ENCODE measurements at places on chromosomes 6 and 20.

DNA sequence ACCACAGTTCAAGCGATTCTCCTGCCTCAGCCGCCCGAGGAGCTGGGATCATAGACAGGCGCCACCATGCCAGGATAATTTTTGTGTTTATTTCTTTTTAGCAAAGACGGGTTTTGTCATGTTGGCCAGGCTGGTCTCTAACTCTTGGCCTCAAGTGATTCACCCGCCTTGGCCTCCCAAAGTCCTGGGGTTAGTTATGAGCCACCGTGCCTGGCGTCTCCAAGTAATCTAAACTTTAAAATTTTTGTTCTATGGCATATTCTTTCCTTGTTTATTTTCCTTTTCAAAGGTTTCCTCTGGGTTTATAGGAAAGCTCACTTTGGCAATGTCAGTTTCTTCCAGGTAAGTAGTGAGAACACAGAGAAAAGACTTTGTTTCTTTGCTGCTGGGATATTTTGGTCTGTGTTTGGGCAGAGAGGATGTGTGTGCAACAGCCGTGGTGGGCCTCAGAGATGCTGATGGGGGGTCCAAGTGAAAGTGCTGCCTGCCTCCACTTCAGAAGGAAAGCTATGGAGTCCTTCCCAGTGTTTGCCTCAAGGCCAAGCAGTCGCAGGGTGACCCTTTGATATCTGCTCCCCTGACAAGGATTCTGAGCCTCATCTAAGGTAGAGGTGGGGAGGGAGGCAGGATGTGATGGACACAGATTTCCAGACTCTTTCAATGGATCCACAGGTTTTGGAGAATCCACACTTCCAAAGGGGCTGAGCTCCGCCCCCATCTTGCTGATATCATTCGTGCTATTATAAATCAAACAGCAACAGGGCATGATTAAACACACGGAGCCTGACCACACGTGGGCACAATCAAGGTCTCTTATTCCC lies 2.3 kb downstream of the LRP11 start:
- no peak for DNase-seq

- DNase-seq: peak; percentile 53
Measured at GRCh38 chr6:138109042-138109997, 2.1 kb upstream of the PERP start.

- DNase-seq: no peak
Measured at GRCh38 chr6:42179261-42179944, 6.2 kb downstream of the GUCA1A start.

GRCh38 chr6:4320860-4321259 lies 185.5 kb upstream of the ECI2 start:
- peak; percentile 79 for DNase-seq

- peak; percentile 34 for DNase-seq
Measured at GRCh38 chr6:114342826-114343781, at the start of gene HS3ST5. Gene HS3ST5 (minus strand): TSS chr6:114343023. CDS start chr6:114062845, 280,178 bp downstream.

- DNase-seq: no peak
Measured at GRCh38 chr6:146041282-146041681, 12.4 kb downstream of the GRM1 start.

All from AG08395 (cell line).